ENCODE measurements at places on chromosomes 13 and 19. TPM values are rescaled to one million over a fixed set of nuclear protein-coding genes. Genes with fewer than 3 reads are reported as not detected.

The ZNF536 gene
- total RNA-seq, result 8.9 TPM

GRCh38 chr13:25783076-25783475 is 268.7 kb downstream of the SHISA2 start:
- no peak for DNase-seq

DNA sequence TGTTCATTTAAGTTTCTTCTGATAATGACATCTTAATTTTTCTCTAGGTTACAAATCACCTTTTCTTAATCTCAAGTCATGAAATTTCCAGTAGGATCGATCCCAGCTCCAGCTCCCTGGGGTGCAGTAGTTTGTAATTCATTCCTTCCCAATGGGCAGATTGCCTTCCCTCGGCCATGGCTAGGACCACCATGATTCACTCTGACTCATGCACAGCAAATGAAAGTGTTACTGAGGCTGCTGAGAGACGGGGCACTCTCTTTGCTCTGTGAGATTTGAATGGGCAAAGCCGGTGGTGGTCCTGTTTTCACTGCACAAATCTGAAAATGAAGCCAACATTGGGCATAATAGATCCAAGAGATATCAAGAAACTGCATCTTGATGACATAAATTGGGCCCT is 202.8 kb upstream of the IRS2 start:
- no peak for DNase-seq

DNA sequence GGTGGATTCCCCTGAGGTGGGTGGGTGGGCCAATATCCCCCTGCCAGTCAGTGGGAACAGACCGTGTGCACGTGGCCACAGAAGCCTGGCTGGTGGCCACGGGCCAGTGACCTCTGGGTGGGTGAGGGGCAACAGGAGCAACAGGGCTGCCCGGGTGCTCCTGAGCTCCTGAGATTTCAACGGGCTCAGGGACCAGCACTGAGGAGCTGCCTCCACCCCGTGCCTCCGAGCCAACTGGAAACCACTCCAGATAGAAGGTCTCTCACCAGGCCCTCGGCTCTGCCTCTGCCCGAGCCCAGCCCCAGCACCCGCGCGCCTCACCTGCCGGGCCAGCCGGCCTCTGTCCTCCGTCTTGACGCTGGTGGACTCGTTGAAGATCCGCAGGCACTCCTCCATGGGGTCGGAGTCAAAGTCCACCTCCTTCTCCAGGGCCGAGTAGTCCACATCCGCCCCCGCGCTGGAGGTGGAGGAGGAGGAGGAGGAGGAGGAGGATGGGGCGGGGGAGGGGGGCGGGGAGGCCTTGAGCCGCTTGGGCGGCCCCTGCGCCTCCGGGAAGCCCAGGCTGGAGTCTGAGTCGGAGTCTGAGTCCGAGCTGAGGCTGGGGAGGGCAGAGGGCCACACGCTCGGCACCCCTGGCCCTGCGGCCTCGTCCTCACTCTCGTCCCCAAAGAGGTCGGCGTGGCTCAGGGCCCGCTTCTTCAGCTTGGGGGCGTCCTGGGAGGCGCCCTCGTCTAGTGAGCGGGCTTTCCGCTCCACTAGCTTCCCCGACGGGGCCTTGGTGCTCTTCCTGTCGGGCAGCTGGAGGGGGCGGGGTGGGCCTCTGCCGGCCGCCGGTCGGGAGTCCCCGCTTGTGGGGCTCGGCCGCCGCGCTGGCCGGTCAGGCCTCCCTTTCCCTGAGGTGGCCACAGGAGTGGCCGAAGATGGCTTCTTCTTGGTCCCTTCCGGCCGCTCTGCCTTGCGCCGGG is 14.8 kb upstream of the ATP8B3 start:
- no peak for DNase-seq

DNA sequence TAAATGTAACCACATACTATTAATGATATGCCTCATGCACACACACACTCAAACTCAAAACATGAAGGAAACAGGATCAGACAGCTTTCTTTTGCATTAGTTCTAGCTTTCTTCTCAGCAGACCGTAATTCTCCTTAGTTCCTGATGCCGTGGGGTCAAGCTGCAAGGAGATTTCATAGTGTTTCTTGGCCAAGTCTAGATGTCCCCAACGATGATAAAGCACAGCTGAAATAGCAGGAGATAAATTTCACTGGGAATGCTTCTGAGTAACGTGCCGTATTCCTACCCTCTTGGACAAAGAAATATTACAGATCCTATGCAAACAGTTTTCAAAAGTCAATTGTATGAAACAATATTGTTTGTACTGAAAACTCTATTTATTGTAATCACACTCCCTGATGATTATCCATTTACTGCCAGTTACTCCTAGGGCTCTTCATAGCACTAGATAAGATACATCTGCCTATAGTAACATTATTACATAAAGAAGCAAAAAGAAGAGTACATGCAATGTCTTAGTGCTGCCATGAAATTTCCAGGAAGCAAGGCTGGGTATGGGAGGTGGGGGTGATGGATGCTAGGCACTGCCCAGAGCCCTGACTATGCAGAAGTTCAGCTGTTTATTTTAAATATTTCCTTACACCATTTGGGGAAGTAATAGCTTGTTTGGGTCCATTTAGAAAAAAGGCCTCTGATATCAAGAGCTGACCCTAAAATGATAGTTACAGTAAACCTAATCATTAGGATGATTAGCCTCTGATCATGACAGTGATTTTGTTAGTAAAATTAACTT is 16.5 kb upstream of the GGACT start:
- no peak for DNase-seq

Measured in skin of body (tissue), 3 donors.